ENCODE measurements at places on chromosomes 12 and 14. TPM values are rescaled to one million over a fixed set of nuclear protein-coding genes. Genes with fewer than 3 reads are reported as not detected.
A peak's percentile ranks its signal among the peaks of the same experiment; 100 is the strongest.

CLEC4D gene
- polyA plus RNA-seq = not detected

DNA sequence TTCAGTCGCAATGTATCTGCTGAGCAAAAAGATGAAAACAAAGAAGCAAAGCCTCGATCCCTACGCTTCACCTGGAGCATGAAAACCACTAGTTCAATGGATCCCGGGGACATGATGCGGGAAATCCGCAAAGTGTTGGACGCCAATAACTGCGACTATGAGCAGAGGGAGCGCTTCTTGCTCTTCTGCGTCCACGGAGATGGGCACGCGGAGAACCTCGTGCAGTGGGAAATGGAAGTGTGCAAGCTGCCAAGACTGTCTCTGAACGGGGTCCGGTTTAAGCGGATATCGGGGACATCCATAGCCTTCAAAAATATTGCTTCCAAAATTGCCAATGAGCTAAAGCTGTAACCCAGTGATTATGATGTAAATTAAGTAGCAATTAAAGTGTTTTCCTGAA lies 19.8 kb downstream of the CKB start:
- DNase-seq = no peak

SPX gene
- 13.4 TPM for polyA plus RNA-seq

- DNase-seq = no peak
These were observed 271.0 kb upstream of the RTL1 start for GRCh38 chr14:101174522-101174838.

DNA sequence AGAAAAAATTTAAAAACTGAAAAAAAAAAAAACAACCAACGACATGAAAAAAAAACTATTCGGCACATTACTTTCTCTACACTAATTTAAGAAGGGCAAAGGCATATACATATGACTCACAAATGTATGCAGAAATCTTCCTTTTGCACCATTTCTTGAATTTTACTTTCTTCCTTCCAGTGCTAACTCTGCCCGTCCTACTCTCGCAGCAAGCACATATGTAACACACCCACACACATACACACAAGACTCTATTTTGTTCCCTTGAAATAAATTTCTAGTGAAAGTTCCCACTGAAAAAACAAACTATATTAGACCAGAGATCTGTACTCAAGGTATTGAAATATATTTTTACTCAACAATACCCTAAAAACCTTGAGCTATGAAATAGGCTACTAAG lies 14.6 kb downstream of the BTG1 start:
- no peak for DNase-seq

DNA sequence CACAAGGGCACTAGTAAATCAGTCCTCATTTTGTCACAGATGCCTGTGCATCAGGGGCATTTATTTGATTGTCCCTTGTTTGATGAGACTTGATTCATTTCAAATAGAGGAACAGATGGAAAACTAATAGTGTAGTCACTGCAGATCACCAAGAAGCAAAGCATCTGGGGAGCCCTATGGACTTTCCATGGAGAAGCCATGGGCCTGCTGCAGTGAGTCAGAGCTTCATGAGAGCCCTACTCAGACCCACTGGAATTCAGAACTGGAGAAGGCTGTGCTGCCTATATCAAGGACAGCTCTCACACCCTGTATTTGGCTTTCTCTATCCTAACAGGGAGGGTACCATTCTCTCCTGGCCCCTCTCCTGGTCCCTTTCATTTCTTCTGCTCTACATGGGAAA lies 126.2 kb downstream of the GRIP1 start:
- no peak for DNase-seq

NR2C1 gene
- 54.5 TPM for polyA plus RNA-seq

DNA sequence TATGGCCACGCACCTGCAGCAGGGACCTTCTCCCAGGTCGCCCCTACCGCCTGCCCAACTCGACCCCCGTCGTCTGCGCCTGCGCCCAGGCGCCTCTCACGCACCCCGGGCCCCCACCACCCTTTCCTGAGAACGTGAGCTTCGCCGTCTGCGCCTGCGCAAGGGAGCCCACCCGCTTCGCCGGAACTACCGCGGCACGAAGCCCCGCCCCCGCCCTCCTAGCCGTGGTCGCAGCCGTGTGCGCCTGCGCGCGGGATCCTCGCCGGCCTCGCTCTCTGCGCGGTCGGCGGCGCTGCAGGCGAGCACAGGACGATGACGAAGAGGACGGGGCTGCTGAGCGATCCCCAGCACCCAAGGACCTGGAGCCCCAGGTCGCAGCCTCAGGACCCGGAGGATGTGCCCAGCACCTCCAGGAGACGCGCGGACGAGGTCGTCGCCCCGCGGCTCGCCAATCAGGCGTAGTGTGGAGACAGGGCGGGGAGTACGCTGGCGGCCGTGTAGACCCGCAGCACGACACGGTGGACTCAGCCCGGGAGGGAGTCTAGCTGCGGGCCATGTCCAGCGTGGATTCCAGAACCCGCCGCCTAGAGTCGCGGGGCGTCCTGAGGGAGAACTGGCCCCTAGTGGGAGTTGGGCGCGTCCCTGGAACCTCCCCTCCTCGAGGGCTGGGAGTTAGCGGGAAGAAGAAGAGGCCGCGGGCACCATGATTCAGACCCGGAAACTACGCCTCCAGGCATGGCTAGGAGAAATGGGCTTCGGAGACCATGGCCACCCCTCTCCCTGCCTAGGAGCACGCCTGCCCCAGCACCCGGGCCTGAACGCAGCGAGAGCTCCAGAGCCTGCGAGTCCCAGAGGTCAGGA lies 1120.8 kb upstream of the TMEM132C start:
- peak; percentile 53 for DNase-seq

DNA sequence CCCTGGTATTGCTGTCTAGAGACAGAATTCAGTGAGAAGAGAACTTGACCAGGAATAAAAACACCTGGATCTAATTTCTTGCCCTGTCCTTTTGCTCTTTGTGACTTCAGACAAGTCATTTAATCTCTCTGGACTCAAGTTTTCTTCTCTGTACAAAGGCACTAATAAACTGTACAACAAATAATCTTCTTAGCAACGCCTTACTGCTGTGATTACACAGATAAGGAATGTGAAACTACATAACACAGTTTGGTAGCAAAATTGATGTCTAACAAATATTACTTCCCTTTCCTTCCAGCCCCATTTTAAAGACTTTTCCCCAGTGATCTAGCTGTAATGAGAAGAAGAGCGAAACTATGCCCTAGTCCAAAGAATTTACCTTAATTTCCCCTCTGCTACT lies 69.3 kb downstream of the BCAT1 start:
- no peak for DNase-seq
